ENCODE measurements at places on chromosomes 5 and 9.

DNA sequence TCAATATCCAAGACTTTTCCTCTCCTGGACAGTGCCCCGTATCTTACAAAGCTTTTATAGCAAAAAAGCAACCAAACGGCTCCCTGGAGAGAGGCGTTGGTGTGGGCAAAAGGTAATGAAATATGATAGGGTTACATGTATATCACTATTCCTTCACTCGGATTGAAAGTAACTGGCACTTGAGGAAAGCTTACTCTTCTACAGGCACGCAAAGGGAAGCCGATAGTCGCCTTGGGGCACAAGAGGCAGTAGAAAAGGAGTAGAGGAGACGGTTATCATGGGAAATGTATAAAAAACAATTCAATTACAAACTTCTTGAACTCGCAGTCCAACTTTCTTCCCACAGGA, 1.1 kb downstream of the DIAPH1 start:
- DNase-seq, result no peak

GRCh38 chr9:87662808-87663528, 63.0 kb upstream of the CTSL start:
- DNase-seq, result peak; percentile 77

- DNase-seq, result no peak
These were observed 62.9 kb downstream of the HSD17B4 start for GRCh38 chr5:119515192-119515591.

DNA sequence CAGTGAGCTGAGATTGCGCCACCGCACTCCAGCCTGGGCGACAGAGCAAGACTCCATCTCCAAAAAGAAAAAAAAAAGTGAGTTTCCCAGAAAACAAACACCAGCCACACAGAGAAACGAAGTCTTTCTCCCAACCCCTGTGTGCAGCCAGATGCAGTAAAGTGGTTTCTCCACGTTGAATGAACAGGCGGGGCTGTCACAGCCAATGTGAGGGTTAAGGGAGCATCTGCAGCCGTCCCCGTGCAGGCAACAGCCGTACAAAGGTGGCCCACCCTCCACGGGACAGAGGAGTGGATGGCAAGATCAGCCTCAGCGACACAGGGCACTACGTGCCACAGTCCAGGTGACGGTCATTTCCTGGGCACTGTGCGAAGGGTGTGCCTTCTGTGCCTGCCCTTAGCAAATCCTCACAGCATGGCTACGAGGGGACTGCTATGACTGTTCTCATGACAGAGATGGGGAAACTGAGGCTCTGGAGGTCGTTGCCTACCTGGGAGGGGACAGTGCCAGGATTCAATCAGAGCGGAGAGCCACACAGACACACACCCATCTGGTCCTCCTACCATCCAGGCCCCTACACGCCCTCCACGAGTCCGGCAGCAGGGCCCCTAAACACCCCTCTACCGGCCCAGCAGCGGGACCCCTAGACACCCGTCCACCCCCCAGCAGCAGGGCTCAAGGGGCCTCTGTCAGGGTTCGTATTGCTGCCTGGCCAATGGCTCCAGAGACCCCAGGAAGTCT, 2.3 kb downstream of the VAV2 start:
- no peak for DNase-seq

- DNase-seq, result no peak
These were observed 11.4 kb downstream of the PCDHGA12 start for GRCh38 chr5:141441571-141442170.

DNA sequence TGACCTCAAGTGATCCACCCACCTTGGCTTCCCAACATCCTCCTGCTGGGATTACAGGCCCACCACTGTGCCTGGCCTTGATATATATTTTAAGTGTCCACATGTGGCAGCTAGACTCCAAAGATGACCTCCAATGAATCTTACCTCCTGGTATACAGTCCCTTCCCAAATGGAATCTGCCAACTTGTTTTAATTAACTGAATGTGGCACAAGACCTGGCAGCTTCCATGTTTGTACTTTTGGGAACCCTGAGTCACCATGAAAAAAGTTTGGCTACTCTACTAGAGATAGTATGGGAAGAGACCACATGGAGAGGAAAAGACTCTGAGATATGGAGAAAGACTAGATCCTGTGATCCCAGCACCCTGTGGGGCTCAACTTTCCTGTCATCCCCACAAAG, 42.5 kb downstream of the CCL28 start:
- no peak for DNase-seq

DNA sequence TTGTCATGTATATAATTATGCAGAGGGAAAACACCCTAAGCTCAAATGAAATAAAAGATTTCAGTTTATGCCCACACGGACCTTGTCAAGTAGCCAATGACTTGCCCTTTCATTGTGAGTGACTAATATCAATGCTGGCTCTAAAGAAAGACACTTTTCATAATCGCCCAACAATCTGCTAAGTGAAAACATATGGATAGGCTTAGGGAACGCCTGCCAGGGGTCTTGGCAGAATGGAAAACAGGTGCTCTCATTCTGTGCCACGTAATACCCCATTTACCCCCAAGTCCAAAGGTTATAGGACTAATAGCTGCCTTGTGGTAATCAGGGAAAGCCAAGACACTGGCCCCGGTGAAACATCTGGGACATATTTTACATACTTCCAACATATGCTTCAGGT, 157.7 kb downstream of the SLF1 start:
- no peak for DNase-seq

GRCh38 chr5:102617191-102618187, 118.7 kb upstream of the SLCO6A1 start:
- no peak for DNase-seq

GRCh38 chr9:109931623-109932022, 151.6 kb downstream of the PALM2AKAP2 start:
- no peak for DNase-seq

GRCh38 chr5:32193591-32193990, 19.5 kb upstream of the GOLPH3 start:
- peak; percentile 98 for DNase-seq

DNA sequence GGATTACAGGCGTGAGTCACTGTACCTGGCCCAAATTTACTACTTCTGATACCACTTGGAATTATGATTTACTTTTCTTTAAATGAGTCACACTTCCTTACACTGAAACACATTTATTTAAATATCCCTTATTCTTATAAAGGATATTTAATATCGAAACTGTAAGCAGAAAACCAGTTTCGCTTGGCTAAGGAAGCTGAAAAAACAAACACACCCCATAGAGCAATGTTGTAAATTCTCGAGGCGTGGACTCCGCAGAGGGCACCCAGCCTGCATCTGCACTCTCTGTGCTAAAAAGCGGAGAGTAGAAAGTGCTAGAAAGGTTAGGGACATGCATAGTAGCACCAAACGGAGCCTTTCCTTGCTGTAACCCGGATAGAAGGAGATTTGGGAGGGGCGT, 86.5 kb downstream of the HMCN2 start:
- no peak for DNase-seq

- no peak for DNase-seq
These were observed 468.2 kb downstream of the ARHGEF28 start for GRCh38 chr5:74094096-74094781.

DNA sequence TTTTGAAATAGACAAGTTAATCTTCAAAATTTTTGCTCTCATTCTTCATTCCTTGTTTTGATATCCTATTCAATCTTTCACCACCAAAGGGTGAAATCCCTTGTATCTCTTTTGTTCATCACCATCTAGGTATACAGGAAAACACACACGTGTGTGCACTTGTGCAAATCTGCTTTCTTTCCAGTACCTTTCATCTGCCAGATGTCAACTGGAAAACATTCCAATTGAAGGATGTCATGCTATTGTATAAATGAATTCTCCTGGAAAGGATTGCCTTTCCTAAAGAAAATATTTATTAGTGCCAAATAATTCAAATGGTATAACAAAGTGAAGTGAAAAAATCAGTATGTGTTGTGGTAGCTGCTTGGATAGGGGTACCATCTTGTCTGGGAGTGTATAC, 123.7 kb downstream of the RANBP17 start:
- DNase-seq, result no peak

DNA sequence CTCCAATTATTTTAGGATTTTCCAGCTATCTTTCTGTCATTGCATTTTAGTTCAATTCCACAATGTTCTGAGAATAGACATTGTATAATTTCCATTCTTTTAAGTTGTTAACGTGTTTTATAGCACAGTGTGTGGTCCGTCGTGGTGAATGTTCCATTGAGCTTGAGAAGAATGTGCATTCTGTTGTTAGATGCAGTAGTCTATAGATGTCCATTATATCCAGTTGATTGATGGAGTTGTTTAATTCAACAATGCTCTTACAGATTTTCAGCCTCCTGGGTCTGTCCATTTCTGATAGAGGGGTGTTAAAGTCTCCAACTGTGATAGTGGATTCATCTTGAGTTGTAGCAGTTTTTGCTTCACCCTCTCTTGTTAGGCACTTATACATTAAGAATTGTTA, 1587.7 kb upstream of the NUDT12 start:
- no peak for DNase-seq

DNA sequence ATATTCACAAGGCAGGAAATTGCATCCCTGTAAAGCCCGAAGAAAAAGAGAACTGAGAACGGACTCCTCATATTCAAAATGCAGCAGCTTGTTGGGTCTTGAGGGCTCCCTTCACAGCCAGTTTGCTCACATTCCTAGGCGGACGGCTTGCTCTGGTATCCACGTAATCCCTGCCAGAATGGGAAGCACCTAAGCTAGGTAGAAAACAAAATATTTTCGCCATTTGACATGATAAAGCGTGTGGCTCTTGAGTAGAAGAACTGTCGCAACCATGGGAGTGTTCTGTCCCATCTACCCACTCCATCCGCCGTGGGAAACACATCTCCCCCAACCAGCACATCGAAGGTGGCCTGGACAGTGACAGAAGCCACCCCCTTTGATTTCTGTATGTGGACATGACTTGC, 183.1 kb downstream of the GAS1 start:
- DNase-seq, result no peak

GRCh38 chr5:181181650-181182565, 23.1 kb downstream of the TRIM7 start:
- peak; percentile 81 for DNase-seq

- DNase-seq, result peak; percentile 41
These were observed 71.0 kb downstream of the NREP start for GRCh38 chr5:111685969-111686368.

DNA sequence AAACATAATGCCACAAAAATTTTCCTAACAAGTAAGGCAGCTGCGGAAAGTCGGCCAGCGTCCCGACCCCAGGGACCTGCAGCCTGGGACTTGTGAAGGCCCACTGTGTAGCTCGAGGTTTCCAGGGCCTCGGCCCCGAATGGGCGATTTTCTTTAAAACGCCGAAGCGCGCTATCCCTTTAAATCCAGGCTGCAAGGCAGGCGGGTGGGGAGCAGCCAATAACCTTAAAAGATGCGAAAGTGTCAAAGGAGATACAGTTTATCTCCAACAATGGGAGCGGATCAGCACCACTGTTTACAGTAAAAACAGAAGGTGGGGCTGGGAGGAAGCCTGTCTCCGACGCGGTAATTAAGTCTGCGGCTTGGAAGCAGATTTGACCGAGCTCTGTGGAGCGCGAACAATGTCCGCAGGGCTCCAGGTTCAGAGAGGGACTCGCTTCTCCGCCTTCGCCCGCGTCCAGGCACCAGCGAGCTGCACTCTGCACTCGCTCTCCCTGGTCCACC, 1.7 kb upstream of the ZSWIM6 start:
- peak; percentile 66 for DNase-seq

GRCh38 chr9:72586388-72587130, 65.2 kb downstream of the TMC1 start:
- DNase-seq, result peak; percentile 52

GRCh38 chr5:133348406-133348805, 263.9 kb downstream of the FSTL4 start:
- DNase-seq, result no peak

GRCh38 chr9:13128266-13128860, 151.1 kb downstream of the MPDZ start:
- no peak for DNase-seq

DNA sequence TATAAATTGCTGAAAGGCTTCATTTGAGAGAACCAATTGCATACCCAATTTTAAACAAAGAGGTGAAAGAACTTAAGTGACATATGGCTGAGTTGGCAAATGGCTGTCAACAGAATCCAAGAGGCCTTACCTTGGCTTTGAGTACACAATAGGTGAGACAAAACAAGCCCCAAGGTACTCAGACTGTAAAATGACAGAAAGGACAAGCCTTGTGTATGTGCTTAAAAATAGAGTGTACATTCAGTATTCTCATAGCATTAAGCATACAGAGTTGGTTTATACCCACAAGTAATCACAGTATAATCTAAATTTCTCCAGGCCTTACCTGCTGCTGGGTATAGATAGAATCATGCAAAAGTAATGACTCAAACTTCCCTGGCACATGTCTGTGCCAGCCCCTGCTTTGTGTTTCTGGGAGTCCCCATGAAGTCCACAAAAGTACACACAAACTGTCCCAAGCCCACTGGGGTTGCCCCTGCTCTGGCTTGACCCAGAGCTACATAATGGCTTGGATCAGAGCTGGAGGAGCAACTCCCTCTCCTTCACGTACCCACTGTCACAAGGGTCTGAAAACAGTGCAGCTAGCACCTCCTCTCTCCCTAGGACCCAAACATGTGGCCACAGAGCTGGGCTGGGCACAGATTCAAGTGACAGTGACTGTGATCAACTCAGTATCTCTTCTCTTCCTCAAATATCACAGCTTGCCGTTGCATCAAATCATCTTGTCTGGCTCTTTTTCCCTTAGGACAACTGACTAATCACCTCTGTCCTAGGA, 250.8 kb downstream of the ENC1 start:
- no peak for DNase-seq

DNA sequence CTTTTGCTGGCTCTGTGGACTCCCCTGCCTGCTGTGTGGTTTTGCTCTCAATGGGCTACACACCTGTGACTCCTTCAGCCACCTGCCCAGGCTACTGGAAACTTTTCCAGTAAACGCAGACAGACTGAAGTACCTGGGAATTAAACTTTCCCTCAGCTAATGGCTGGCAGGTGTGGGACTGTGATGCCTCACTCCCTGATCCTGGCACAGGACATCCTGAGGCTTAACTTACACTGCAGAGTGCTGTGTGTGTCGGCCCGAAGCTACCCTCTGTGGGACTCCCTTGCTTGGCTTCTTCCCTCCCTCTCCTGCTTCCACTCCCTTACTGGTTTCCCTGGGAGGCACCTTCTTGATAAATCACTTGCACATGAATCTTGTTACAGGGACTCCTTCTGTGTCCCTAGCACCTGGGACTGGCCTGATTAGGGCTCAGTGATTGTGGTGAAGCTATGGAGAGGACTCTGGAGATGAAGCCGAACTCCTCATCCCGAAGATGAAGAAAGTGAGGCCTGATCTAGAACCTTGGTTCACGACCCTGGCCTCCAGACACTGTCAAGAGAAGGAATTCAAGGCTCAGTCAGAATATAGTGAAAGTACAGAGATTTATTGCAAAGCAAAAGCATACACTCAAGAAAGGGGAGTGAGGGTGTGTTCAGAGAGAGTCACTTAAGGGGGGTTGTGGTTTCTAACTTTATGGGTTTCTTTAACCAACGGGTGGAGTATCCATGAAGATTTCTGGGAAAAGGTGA, 113.4 kb upstream of the ALDH1B1 start:
- no peak for DNase-seq

DNA sequence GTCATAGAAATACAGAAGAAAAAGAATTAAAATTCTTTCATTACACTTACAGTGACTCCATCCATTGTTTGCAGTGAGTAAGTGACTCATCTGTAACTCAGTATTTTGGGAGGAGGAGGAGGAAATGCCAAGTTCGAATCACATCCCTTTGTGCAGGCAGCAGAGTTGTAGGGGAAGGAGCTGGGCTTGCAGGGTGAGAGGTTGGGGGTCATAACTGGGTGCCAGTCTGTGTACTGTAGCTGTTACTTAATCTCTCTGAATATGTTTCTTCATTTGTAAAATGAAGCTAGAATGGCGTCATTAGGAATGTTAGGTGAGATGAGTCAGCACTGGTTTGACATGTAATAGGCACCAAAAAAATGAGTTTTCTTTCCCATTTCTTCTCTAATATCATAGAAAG, 235.7 kb upstream of the ADAMTSL1 start:
- DNase-seq, result no peak

- no peak for DNase-seq
These were observed 70.1 kb downstream of the RGS3 start for GRCh38 chr9:113533335-113534225.

All from KBM-7 (cell line).